Activated CD4-positive, alpha-beta T cell treated with anti-CD3 and anti-CD28 coated beads, Interleukin-2, amount 50 U/mL, for 48 hours (primary cell): ENCODE measurements at places on chromosomes 11 and 22.
A peak's percentile ranks its signal among the peaks of the same experiment; 100 is the strongest.

- no peak for DNase-seq
These were observed 4.6 kb downstream of the OR4C45 start for GRCh38 chr11:50037251-50037650.

GRCh38 chr11:73859671-73860070 lies 17.0 kb downstream of the COA4 start:
- DNase-seq = no peak

DNA sequence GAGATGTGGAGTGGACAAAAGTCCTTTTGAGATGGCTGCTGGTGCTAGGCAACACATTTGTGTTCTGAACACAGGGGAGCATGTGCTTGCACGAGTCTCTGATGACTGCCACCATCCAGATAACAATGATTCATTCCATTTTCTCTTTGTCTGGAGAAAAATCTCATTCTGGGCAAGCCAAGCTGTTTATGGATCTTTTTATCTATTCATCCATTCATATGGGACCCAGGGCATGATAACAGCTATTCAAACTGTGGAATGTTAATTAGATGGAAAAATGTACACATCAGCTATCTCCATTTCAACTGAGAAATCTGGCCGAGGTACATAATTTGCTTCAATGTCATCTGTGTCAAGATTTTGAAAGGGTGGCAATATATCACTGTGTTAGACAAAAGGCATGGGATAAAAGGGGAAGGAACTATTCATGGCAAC lies 117.5 kb upstream of the ZBED5 start:
- DNase-seq = no peak

GRCh38 chr11:118530683-118531596 lies at the start of gene TMEM25:
Gene TMEM25 (plus strand): TSS chr11:118531192. CDS start chr11:118531802, 610 bp downstream.
- DNase-seq = peak; percentile 80

- no peak for DNase-seq
These were observed 22.8 kb downstream of the PPARA start for GRCh38 chr22:46173152-46173551.

GRCh38 chr11:96155627-96156378 lies 187.2 kb downstream of the MAML2 start:
- DNase-seq = peak; percentile 85

GRCh38 chr22:45552580-45553350 lies 50.1 kb downstream of the FBLN1 start:
- DNase-seq = no peak

DNA sequence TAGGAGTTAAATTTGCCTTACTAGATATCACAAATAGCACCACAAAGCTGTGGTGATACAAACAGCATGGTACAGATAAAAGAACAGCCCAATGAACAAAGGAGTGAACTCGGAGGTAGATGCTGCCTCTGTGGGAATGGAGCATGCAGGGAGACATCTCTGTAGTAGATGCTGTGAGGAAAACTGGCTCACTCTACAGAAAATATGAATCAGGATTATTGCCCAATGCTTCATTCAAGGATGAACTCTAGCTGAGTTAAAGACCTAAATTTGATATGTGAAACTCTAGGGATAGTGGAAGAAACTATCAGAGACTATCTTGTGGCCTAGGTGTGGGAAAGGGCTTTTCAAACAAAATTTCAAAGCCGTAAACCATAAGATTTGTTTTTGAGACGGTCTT lies 15.3 kb upstream of the CAPN5 start:
- no peak for DNase-seq

GRCh38 chr11:73578592-73579185 lies 19.2 kb downstream of the FAM168A start:
- no peak for DNase-seq

DNA sequence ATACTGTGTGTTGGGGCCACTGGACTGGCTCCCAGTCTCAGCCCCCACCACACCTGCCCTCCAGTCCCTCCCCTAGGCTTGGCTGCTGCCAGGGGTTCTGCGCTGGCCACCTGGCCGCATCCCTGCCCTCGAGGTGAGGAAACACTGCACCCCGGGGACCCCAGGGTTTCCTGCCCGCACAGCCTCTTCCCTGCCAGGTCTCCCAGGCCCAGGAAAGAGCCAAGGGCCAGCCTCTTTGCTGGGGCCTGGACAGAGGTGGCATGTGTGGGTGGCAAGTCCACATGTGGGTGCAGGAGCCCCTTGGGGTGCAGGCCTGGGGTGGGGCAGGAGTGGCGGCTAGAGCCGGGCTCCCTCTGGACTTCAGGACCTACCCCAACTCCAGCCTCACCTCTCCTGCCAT lies 2.5 kb downstream of the EPS8L2 start:
- DNase-seq = no peak
